ENCODE measurements at places on chromosomes 4 and X.

DNA sequence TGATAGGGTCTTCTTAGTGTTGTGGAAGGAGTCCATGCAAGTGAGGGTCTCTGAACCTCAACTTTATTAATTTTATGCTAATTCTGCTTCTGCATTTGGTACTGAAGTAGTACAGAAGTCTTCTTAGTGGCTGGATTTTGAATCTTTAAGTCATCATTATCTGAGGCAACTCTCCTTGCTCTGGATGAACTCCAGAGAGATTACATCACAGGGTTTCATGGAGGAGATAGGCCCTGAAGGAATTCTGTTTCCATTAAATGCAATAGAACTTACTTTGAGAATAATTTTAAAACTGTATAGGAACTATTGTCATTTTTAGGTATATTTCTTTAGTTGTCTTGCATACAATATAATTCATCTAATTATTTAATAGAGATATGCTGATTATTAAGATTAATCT lies 451.2 kb downstream of the FAT4 start:
- peak; percentile 36 for DNase-seq

GRCh38 chr4:112673686-112674085 lies 36.7 kb downstream of the LARP7 start:
- DNase-seq = no peak

- DNase-seq = no peak
Measured at GRCh38 chr4:19522966-19523365, 728.7 kb upstream of the SLIT2 start.

DNA sequence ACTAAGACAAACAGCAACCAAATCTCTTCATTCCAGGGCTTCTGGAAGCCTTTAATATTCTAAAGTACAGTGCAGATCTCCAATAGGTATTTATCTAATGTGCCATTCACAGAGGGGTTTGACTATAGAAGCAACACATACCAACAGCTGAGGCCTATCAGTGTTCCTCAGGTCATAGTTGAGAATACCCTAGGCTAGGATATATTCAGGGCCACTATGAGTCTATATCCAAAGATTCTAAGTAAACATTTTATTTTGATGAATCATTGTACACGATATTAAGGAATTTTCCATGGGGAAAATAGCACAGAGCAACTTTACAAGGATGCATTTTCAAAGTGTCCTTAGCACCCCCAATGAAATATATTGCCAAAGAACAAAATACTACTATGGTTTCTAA lies 9.7 kb downstream of the SMIM10 start:
- peak; percentile 24 for DNase-seq

- no peak for DNase-seq
Measured at GRCh38 chr4:1989533-1990347, 19.0 kb downstream of the NELFA start.

DNA sequence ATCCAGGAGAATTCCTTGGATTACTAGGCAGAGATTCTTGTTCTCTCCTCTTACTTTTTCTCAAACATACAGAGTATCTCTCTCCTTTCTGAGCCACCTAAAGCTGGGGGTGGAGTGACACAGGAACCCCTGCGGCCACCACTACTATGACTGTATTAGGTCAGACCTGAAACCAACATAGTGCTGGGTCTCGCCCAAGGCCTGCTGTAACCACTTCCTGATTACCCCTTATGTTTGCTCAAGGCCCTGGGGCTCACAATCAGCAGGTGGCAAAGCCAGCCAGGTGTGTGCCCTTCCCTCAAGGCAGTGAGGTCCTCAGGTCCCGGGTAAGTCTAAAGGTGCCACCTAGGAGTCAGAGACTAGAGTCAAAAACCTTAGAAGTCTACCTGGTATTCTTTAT lies 166.4 kb downstream of the PARM1 start:
- DNase-seq = no peak

- no peak for DNase-seq
Measured at GRCh38 chrX:150017868-150018267, 79.6 kb upstream of the EOLA2 start.

DNA sequence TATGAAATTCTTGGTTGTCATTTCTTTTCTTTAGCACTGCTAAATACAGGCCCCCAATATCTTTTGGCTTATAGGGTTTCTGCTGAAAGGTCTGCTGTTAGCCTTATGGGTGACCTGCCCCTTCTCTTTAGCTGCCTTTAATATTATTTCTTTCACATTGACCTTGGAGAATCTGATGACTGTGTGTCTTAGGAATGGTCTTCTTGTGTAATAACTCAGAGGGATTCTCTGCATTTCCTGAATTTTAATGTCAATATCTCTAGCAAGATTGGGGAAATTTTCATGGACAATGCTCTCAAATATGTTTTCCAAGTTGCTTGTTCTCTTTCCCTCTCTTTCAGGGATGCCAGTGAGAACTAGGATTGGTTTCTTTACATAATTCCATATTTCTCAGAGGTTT lies 292.4 kb downstream of the SLC7A11 start:
- peak; percentile 58 for DNase-seq

DNA sequence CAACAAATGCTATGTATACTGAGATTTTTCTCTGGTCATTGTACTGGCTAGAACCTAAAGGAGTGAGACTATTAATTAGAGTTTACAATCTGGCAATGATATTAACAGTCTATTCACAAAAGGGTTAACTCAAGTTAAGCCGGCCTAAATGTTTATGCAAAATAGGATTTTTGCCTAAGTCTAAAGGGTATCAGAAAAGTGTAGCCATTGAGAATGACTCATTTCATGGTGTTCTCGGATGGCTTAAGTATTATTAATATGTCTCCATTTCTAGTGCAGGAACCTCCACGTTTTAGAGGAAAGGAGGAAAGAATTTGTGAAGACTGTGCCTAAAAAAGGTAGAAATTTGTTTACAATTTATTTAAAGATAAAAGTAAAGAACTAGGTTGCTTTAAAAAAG lies 29.8 kb downstream of the DYNLT3 start:
- DNase-seq = no peak

GRCh38 chr4:75189711-75190335 lies 256.9 kb downstream of the PARM1 start:
- DNase-seq = no peak

DNA sequence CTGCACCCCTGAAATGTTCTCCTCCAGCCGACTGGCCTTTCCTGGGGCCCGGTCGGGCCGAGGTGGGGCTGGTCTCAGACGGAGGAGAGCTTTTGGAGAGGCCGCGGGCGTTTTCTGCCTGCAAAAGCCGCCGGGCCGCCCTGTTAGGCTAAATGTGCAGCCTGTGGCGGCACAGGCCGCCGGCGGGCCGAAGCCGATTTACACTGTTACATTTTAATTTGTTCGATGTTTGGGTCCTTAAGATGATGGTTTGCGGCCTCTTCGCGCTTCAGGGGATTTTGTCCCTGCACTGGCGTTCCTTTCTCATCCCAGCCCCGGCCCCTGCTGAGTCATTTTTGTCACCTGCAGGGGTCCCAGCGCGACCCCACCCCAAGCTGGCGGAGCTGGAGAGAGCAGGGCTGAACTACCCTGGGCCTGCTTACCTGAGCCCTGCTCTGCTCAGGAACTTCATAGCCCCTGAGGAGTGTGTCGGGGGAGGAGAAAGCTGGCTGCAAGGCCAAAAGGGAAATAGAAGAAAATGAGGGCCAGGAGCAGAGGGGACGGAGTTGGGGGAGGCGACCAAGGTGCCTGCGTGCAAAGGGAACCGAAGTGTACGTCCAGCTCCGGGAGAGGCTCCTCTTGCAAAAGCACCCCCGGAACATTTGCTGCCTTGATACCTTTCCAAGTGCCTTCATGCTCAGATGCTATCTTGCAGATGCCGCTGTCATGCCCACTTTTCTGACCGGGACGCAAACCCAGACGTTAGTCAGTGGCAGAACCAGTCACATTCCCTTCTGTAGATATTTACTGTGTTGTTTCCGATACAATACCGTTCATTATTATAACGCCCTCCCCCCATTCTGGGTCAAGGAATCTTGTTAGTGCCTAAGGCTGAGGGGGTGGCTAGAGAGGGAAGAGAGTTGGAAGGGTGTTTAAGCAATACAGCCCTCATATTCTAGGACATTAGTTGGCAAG lies 977 bp upstream of the RBBP7 start:
- peak; percentile 19 for DNase-seq

GRCh38 chr4:118077767-118078105 lies 43.5 kb downstream of the NDST3 start:
- DNase-seq = no peak

GRCh38 chr4:168183717-168184571 lies 91.6 kb downstream of the ANXA10 start:
- peak; percentile 63 for DNase-seq

- no peak for DNase-seq
Measured at GRCh38 chr4:141614878-141615586, 21.4 kb upstream of the IL15 start.

- peak; percentile 34 for DNase-seq
Measured at GRCh38 chr4:123976285-123976684, 579.7 kb downstream of the SPRY1 start.

DNA sequence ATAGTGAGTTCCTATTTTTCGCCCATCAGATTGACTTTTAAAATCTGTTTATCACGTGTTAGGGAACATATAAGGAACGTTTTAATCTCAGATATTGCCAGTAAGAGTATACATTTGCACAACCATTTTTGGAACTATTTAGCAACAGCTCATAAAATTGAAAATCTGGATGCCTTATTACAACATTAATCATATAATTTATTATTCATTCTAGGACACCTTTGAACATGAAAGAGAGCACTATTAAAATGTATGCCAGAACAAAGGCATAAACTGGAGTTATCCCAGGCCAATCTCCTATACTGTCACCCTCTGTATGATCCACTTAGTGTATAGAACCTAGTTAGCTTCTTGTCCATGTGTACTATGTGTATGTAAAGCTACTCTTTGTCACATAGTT lies 579.0 kb upstream of the MAGEB2 start:
- no peak for DNase-seq

DNA sequence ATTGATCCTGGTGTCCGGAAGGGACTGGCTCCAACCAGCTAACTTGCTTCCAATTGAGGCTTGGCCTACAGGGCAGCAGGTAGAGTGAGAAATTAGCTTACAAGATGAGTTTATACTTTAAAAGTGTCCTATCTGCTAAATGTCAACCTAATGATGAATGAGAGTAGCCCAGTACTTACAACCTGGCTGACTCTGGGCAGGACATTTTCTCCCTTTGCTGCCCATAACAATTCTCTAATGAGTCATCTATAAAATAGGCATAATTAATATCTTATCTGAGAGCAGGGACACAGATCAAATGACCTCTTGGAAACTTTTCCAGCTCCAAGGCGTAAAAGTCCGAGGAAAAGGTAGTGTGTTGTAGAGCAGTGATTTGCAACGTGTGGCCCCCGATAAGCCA lies 398.4 kb upstream of the BOD1L1 start:
- DNase-seq = no peak

DNA sequence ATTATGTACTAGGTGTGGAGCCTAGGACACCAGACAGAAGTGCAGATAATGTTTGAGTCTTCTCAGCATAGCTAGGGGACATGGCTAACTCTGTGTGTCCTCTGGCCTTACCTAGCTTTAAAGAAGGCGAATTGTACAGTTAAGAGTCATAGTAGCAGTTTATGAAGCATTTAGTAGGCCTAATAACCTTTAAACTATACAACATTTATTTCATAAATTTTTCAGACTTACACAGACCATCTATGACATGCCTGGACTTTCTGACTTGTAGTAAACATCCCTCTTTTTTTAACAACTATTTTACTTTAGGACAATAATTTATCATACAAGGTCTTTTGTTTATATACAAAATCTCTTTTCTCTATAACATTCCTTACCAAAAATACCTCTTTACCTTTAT lies 37.4 kb downstream of the ETNPPL start:
- DNase-seq = no peak

DNA sequence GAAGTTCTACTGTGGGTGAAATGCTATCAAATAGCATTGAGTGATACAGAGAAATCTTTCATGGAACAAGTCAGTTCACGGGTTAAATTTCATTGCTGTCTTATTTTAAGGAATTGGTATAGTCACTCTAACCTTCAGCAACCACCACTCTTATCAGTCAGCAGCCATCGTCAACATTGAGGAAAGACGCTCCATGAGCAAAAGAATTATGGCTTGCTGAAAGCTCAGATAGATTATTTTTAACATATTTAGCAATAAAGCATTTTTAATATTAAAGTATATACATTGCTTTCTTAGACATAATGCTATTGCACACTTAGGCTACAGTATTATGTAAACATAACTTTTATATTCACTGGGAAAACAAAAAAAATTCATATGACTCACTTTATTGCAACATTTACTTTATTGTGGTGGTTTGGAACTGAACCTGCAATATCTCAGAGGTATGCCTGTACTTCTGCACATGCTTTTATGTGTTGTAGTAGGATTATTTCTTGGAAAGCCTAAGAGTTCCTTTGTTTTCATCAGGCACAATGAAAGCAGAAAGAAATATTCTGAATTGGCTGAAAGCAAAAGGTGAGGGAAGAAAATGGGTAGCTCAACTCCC lies 586.7 kb downstream of the GBA3 start:
- DNase-seq = peak; percentile 19

- DNase-seq = no peak
Measured at GRCh38 chrX:147763131-147763530, 148.6 kb upstream of the FMR1 start.

- no peak for DNase-seq
Measured at GRCh38 chr4:145881989-145882388, 56.6 kb downstream of the ZNF827 start.

- DNase-seq = no peak
Measured at GRCh38 chrX:32501606-32502005, 709.7 kb downstream of the DMD start.

DNA sequence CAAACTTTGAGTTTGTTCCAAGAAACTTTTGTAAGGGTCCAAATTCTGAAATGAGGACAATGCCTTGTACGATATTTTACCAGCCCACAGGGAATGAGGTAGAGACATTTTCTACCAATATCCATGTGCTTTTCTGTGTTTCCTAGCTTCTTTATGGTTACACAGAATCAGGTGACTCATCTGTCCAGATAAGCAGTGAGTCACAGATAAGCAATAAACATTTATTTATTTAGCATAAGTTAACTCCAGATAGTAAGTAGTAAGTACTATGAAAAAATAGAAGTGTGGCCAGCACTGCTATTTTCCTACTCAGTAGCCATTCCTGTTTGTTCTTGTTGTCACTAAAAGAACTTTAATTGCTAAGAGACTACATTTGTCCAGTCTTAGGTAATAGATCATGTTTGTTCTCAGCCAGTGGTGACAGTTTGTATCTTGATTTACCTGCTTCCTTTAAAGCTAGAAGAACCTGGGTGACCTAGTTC lies 7.4 kb downstream of the AFF1 start:
- no peak for DNase-seq

DNA sequence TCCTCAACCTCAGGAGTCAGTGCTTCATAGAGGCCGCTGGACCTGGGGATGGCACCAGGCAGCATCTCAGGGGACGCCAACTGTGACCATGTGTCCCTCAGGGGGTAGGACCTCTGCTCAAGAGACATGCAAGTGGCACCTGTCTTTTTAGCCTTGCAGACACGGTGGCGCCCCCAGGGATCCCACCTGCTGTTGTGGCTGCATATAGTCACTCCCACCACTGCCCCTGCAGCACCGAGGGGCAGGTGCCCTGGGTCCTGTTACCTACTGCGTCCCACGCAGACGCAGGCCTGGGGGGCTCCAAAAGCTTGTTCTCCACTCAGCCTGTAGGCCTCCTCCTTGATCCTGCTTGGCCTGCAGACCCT lies 2.5 kb downstream of the MYL5 start:
- no peak for DNase-seq

All from cardiac fibroblast (primary cell).